ENCODE measurements at places on chromosomes 4 and X.

DNA sequence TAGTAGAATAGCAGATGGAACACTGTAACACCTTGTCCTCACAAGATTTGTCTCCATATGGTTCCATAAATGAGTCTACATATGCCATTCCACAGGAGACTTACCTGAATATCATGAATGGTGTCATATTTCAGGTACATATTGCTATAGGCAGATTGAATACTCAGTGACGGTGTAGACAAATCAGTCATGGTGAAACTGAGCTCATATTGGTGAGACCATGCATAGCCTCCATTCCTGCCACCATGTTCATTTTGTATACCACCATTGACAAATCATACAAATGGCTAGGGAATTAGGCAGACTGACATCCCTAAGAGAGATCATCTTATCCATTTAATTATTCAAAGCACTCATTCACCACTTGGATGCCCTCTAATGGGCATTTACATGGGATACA is 38.0 kb upstream of the SPP1 start:
- DNase-seq, result no peak

DNA sequence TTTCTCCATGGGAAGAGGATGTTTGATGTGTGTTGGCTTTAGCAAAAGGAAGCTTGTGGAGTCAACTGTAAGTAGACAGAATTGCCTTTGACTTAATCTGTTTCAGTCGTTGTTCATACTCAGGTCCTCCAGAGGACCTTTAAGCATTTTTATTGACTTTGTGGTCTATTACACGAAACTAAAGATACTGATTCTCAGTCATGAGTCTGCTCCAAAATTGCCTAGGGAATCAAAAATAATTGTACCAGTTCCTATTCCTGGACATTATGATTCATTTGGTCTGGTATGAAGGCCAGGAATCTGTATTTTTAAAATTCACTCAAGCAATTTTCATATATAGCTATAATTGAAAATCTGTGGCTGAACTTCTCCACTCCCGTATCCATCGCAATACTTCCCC is 38.6 kb downstream of the AR start:
- DNase-seq, result no peak

DNA sequence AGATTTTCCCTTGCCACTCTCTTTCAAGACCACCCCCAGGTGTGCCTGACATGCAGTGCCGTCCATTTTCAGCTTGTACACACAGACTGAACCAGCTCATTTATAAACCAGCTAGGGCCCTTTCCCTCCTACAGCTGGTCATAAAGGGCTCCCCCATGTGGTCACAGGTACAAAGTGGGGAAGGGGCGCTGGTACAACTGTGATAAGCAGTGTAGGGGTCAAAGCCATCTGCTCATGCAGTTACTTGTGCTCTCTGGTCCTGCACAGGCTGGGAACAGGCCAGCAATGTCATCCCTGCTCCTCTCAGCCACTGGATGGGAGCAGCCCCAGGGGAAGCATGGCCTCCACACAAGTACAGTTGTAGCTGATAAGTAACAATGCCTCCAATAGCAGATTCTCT is 20.6 kb downstream of the GABRQ start:
- DNase-seq, result no peak

GRCh38 chr4:137946453-137947174 is 295.5 kb downstream of the SLC7A11 start:
- DNase-seq, result no peak

DNA sequence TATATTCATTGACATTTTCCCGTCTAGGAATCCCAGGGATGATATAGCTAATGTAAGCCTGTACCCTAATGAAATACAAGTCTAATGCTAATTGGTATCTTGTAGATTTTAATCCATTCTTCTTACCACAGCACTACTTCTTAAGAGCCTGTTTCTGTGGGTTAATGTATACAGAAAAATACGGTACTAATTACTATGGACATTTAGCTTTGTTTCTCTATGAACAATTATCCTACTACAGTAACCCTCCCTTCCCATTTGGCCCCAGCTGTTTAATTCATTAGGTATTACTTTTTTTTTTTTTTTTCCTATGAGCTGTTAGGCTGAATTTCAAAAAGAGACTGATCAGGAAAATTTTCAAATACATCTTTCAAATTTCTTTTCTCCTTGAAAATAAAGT is 245.1 kb upstream of the SLC7A11 start:
- DNase-seq, result no peak
